ENCODE measurements at places on chromosomes 7 and 10.

- DNase-seq = no peak
These were observed 185.7 kb downstream of the KIAA1217 start for GRCh38 chr10:24394461-24395190.

- DNase-seq = no peak
These were observed 176.6 kb upstream of the SP4 start for GRCh38 chr7:21251151-21251800.

GRCh38 chr10:67815571-67816059 is 22.4 kb downstream of the DNAJC12 start:
- no peak for DNase-seq

GRCh38 chr7:12322284-12322902 is 81.3 kb downstream of the VWDE start:
- DNase-seq = no peak

DNA sequence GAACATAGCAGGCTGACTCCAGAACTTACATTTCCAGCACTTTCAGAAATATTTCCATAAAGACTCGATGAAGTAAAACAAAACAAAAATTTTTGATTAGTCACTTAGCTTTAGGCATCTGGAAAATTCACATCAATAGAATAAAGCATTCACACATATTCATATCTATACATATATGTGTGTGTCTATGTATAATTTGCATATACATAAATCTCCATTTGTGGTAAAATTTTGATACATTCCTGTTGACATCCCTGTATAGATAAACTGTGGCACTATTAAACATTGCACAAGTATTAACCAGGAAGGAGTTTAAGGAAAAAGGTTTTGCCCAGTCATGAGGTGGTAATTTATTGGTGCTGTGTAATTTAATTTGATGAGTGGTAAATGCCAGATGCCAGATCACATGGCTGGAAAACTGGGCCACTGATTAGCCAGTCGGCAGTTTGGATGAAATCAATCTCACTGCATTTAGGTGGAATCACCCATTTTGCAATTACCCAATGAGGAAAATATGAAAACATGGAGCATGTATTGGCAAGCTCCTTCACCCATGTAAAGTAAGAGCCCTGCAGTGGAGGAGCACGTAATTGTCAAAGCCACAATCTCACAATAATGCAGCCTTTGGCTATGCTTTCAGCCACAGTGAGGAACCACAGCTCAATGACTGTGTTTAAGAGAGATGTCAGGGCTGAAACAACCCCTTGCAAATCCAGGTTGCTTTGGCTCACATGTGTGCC is 294.6 kb downstream of the RNLS start:
- DNase-seq = no peak

DNA sequence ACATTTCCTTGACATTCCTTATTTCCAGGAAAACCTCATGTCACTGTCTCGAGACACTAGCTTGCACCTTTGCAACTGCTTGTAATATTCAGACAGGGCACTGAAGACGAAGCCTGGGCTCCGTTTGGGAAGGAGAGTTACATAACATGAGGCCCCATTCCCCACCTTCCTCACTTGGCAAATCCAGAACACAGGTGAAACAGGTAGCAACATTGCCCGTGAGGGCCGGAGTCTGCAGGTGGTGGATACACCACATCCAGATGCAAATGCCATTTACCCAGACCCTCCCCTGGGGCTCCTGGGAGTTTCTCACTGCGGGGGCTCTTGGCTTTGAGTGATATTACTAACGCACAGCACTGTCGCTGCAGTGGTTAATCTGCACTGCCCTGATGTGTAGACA is 491.0 kb downstream of the PTPRN2 start:
- DNase-seq = no peak

GRCh38 chr10:101580486-101581399 is 7.3 kb downstream of the POLL start:
- DNase-seq = no peak

GRCh38 chr10:639001-639750 is 50.3 kb downstream of the DIP2C start:
- DNase-seq = no peak

DNA sequence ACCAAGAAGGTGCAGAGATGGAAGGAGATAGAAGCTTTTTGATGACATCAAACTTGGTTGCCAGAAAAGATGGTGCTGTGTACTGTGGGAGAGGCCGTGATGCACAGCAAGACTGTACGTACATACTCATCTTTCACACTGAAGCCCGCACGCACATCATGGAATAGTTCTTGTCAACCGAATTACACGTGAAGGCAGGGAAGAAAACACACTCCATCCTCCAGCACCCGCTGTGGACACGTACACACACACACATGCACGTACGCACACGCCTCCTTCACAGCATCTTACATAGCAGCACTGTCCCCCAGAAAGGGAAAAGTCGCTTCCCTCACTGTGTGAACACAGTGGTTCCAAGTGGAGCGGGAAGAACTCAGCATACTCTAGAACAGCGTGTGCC is 54.5 kb upstream of the DDC start:
- no peak for DNase-seq

GRCh38 chr7:158957510-158957906 is 101.2 kb downstream of the DYNC2I1 start:
- no peak for DNase-seq

DNA sequence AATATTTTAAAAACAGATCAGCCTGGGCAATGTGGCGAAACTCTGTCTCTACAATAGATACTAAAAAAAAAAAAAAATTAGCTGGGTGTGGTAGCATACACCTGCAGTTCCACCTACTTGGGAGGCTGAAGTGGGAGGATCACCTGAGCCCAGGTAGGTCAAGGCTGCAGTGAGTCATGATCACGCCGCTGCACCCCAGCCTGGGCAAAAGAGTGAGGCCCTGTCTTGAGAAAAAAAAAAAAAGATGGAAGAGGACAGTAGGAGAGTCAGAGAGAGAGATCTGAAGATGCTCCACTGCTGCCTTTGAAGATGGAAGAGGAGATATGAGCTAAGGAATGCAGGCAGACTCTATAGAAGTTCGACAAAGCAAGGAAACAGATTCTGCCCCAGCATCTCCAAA is 181.9 kb downstream of the CALN1 start:
- DNase-seq = no peak

- DNase-seq = no peak
These were observed 195.6 kb downstream of the CUX1 start for GRCh38 chr7:102012941-102013461.

DNA sequence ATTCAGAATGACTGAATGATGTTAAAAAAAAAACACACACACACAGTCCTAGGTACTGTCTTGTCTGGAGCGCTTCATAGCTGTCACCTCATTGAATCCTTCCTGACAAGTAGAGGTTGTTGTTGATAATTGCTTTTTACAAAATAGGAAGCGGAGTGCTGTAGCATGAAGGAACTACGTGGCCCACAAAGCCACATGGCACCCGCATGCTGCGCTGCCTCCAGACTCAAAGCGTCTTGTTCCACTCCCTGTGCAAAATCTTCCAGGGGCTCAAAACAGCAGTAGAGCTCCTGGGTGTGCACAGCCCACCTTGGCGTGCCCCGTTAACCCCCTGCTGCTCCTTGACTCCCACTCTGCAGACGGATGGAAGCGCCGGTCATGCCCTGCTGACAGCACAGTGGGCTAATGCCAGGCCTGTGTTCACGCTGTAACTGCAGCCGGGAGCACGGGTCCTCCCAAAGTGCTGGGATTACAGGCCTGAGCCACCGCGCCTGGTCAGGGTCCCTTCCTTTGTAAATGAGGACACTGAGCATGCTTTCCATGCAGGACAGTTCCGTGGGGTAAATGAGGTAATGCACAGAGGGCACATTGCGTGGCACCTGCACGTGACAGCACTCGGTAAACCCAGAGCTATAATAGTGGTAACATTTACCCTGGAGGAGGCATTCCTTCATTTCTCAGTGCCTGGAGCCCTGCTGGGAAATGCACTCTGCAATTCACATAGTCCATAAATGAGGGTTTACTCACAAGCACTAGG is 91.1 kb upstream of the GNA12 start:
- no peak for DNase-seq
